GM23338 (cell line): ENCODE measurements at places on chromosomes 12 and 14. TPM values are rescaled to one million over a fixed set of nuclear protein-coding genes. Genes with fewer than 3 reads are reported as not detected.
A peak's percentile ranks its signal among the peaks of the same experiment; 100 is the strongest.

GRCh38 chr14:91317381-91318308 lies 73.1 kb upstream of the GPR68 start:
- H3K36me3 ChIP-seq: peaks cover 13% of the 10 kb centered on the region
- H3K4me3 ChIP-seq: no peak overlapping the region
- H3K27ac ChIP-seq: no peak overlapping the region
- no peak for DNase-seq

DNA sequence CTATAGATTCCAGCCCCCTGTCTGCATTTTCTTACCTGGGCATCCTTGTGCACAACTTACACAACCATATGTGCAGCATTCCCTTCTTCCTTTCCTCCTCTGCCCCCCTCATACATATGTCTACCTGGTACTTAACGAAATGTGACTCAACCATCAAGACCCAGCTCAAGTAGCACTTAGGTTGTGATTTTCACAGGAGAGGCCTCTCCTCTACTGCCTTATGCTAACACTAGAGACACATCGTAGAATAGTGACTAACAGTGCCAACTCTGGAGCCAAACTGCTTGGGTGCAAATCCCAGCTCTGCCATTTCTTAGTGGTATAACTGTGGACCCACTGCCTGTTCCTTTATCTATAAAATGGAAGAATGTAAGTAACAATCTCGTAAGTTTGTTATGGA lies 24.1 kb upstream of the PLEKHA5 start:
- peaks cover 10% of the 10 kb centered on the region; the same call in 1 of the 2 replicates for H3K4me1 ChIP-seq
- no peak for DNase-seq
- no peak overlapping the region for H3K27ac ChIP-seq

GRCh38 chr14:58752771-58753201 lies 115.0 kb downstream of the DACT1 start:
- no peak overlapping the region for H3K4me3 ChIP-seq
- no peaks in the 10 kb centered on the region for H3K36me3 ChIP-seq
- no peak overlapping the region for H3K27ac ChIP-seq

- H3K4me1 ChIP-seq: no peaks in the 10 kb centered on the region
- no peaks in the 10 kb centered on the region for H3K36me3 ChIP-seq
- no peak overlapping the region for H3K4me3 ChIP-seq
- no peaks in the 10 kb centered on the region for H3K27me3 ChIP-seq
Observed at GRCh38 chr12:20757-21156, 45.8 kb upstream of the IQSEC3 start.

DNA sequence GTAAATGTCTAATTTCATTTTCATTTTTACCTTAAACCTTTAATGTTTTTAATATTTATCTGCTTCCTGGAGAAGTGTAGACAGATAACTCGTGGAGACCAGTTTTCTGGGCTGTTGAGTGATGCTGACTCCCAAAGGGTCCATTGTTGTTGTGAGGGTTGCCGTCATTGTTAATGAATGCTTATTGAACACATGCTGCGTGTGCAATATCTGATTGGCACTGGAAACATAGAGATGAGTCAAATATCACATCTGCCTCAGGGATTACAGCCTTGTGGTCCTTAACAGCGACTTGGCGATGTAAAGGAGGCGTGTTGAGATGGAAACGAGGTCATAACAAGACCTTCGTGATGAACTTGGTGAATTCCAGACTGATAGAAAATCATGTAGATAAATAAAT lies 85.9 kb downstream of the FBXW8 start:
- no peak overlapping the region for H3K27ac ChIP-seq
- H3K27me3 ChIP-seq: no peaks in the 10 kb centered on the region
- DNase-seq: no peak
- no peak overlapping the region for H3K4me3 ChIP-seq
- H3K36me3 ChIP-seq: no peaks in the 10 kb centered on the region

BLOC1S1 gene
- 52.3 and 68.3 TPM in 2 replicates for total RNA-seq

- H3K27ac ChIP-seq: no peak overlapping the region
- H3K36me3 ChIP-seq: 0 out of 2 replicates have a peak, but pooled peaks cover 3% of the 10 kb centered on the region
- DNase-seq: no peak
- H3K27me3 ChIP-seq: no peaks in the 10 kb centered on the region
- H3K4me1 ChIP-seq: peaks cover 14% of the 10 kb centered on the region
Observed at GRCh38 chr14:70920608-70921007, 13.3 kb downstream of the PCNX1 start.

KRT3 gene
- total RNA-seq: not detected in 2 replicates

SLC5A8 gene
- total RNA-seq: 0.10 and 0.35 TPM in 2 replicates

SALL2 gene
- total RNA-seq: 256 and 281 TPM in 2 replicates

KRT74 gene
- not detected in 2 replicates for total RNA-seq

GRCh38 chr12:52003016-52003550 lies 3.7 kb upstream of the TAMALIN start:
- H3K27ac ChIP-seq: no peak overlapping the region
- H3K4me3 ChIP-seq: no peak overlapping the region
- peaks cover 8% of the 10 kb centered on the region; the same call in 1 of the 2 replicates for H3K4me1 ChIP-seq
- DNase-seq: no peak
- no peaks in the 10 kb centered on the region for H3K36me3 ChIP-seq

KRT78 gene
- not detected in 2 replicates for total RNA-seq

DNA sequence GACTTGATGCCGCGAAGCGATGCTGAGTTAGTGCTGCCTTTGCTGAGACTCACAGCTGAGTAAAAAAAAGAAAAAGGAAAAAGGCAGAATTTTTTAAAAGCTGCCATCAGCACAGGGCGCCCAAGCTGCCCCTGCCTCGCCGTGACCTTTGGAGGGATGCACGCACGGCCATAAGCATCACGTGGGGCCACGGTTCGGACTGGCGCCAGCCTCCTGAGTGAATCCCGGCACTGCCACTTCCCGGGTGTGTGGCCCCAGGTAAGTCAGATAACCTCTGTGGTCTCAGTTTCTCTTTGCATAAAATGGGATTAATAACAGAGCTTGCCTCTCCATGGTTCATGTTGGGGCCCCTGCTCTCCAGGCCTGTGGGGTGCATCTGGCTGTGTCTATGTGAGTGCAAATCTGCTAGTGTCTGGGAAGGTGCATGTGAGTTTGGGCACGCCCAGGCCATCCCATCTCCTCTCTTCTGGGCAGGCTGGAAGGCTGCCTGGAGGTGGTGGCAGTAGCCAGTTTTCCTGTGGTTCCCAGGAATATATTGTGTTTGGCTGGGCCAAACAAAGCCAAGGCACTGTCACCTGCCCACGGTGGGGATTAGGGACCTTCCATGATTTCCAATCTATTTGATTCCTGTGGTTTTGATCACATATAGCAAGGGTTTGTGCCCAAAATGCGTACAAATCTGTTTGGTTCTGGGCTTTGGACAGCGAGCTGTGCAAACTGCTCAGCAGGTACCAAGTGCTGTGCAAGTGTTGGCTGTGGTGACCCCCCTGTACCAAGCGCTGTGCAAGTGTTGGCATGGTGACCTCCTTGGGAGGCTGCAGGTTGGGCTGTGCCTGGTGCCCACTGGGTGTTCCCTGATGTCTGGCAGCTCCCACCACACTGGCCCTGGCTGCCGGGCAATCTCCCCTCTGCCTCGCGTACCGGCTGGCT lies 43.5 kb upstream of the NCOR2 start:
- no peaks in the 10 kb centered on the region for H3K36me3 ChIP-seq
- H3K27me3 ChIP-seq: no peaks in the 10 kb centered on the region
- no peak overlapping the region for H3K27ac ChIP-seq
- peaks cover 4% of the 10 kb centered on the region for H3K4me1 ChIP-seq
- H3K4me3 ChIP-seq: no peak overlapping the region

GRCh38 chr12:112447106-112447505 lies 28.4 kb downstream of the PTPN11 start:
- no peak for DNase-seq
- H3K27ac ChIP-seq: no peak overlapping the region
- peaks cover 17% of the 10 kb centered on the region for H3K36me3 ChIP-seq
- H3K27me3 ChIP-seq: no peaks in the 10 kb centered on the region
- no peak overlapping the region for H3K4me3 ChIP-seq

DNA sequence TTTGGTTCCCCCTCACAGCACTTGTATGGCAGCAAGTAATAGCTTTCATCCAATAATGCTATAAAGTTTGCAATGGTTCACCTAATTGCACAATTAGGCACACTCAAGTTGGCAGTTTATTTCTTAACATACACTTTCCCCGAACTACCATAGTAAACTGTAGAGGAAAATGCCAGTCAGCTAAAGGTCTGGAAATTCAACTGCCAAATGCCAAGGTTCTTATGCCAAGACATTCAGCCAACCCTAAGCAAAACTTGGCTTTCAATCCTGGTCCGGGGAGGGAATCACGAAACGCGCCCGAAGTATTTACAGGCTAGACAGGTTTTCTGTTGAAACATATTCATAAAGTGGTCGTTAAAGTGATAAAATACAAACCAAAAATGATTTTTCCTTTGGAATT lies 1512.4 kb upstream of the FLRT2 start:
- H3K36me3 ChIP-seq: no peaks in the 10 kb centered on the region
- H3K4me1 ChIP-seq: no peaks in the 10 kb centered on the region
- no peaks in the 10 kb centered on the region for H3K27me3 ChIP-seq

- DNase-seq: peak; percentile 84
- H3K36me3 ChIP-seq: no peaks in the 10 kb centered on the region
- H3K4me1 ChIP-seq: no peaks in the 10 kb centered on the region
- H3K27me3 ChIP-seq: no peaks in the 10 kb centered on the region
Observed at GRCh38 chr12:7460375-7461259, 16.7 kb upstream of the CD163L1 start.

- DNase-seq: no peak
- H3K27me3 ChIP-seq: no peaks in the 10 kb centered on the region
- peaks cover 3% of the 10 kb centered on the region; the same call in 1 of the 2 replicates for H3K4me1 ChIP-seq
- H3K36me3 ChIP-seq: no peaks in the 10 kb centered on the region
- no peak overlapping the region for H3K4me3 ChIP-seq
- no peak overlapping the region for H3K27ac ChIP-seq
Observed at GRCh38 chr12:2256915-2257314, 204.1 kb downstream of the CACNA1C start.

GRCh38 chr14:105168496-105168978 lies at the start of gene JAG2:
TSS of gene JAG2 (minus strand) at chr14:105168776. CDS start at chr14:105168420, 356 bp downstream.
- no peak within 1 kb of the TSS for H3K27ac ChIP-seq
- peaks cover 20% of the 10 kb centered on the region for H3K27me3 ChIP-seq
- H3K4me3 ChIP-seq: peak within 1 kb of the TSS; percentile 54; the same call in 1 of the 2 replicates
- H3K36me3 ChIP-seq: no peaks in the 10 kb centered on the region

RPL6 gene
- total RNA-seq: 1,413 and 1,678 TPM in 2 replicates

DNA sequence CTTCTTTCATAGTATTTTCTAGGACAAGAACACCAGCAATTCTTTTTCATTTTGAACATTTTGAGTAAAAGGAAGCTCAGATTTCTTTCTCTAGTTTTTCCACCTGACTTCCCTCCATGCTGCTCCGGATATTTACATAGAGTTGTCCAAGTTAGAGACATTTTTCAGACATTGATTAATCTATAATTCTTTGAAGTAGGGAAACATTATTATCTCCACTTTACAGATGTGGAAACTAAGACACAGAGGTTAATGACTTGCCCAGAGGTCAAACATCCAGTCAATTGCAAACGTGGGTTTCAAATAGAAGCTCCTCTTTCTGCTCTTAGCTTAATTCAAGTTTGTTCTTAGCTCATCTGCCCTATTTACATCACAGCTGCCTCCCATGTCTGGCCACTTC lies 138.3 kb downstream of the EGLN3 start:
- no peak overlapping the region for H3K4me3 ChIP-seq
- H3K27me3 ChIP-seq: no peaks in the 10 kb centered on the region
- no peaks in the 10 kb centered on the region for H3K36me3 ChIP-seq
- no peaks in the 10 kb centered on the region for H3K4me1 ChIP-seq
- no peak for DNase-seq

DNA sequence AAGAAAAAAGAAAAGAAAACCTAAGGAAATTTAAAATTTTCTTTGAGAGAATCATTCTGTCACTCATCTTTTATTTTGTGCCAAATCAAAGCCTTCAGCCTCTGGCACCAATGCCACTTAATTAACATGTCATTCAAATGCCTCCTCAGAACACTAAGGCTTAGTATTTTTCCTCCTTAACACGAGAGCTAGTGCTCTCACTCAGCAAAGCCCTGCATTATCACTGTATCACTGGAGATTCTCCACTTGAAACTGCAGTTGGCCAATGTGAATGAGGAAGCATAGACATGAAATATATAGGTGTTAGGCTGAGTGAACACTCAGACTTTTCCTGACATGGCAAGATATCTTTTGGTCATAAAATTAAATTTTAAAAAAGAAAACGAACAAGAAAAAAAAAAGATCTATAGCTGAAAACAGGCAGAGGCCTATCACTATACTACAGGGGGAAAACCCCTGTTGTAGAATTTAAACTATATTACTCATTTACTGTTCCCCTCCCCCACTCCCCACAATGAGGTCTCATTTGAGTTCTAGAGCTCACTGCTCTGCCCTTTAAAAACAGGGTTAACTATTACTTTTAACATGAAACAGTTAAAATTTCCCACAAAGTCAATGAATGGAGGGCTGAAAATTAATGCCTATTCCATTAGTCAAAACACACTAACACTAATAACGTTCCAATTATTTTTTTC lies 5.1 kb downstream of the MBIP start:
- peak; percentile 20 for DNase-seq
- peaks cover 4% of the 10 kb centered on the region for H3K36me3 ChIP-seq
- peaks cover 32% of the 10 kb centered on the region for H3K4me1 ChIP-seq
- H3K27ac ChIP-seq: no peak overlapping the region
- H3K27me3 ChIP-seq: no peaks in the 10 kb centered on the region

- no peaks in the 10 kb centered on the region for H3K4me1 ChIP-seq
- no peak overlapping the region for H3K27ac ChIP-seq
- DNase-seq: no peak
Observed at GRCh38 chr12:25377469-25378177, 126.9 kb upstream of the KRAS start.

ACSM4 gene
- not detected in 2 replicates for total RNA-seq

DNA sequence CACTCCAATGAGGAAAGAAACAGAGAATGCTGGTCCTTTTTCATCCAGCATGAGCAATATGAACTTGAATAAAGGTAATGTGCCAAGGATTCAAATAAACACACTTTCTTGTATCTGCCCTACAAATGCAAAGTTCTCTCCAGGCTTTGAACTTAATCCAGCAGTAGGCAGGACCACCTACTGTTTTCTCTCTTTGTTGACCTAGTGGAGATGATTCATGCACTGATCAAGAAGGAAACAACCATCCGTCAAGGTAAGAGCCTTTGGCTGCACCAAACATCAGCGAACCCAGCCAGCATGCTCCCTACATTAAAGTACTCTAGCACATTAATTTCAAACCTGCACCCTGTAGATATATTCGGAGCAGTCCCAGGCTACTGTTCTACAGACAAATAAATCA lies 489.3 kb downstream of the GALC start:
- no peak overlapping the region for H3K27ac ChIP-seq
- no peaks in the 10 kb centered on the region for H3K27me3 ChIP-seq
- DNase-seq: peak; percentile 30
- no peaks in the 10 kb centered on the region for H3K36me3 ChIP-seq

- DNase-seq: peak; percentile 60
- no peak overlapping the region for H3K27ac ChIP-seq
- no peak overlapping the region for H3K4me3 ChIP-seq
- no peaks in the 10 kb centered on the region for H3K27me3 ChIP-seq
Observed at GRCh38 chr14:98069712-98070171, 1202.3 kb downstream of the BCL11B start.

NRL gene
- total RNA-seq: 2.2 and 5.2 TPM in 2 replicates

DNAJC22 gene
- 0.10 TPM in 1 of 2 replicates, not detected in the other for total RNA-seq

RAB15 gene
- 43.3 and 47.3 TPM in 2 replicates for total RNA-seq

KRT79 gene
- total RNA-seq: 0.21 TPM in 1 of 2 replicates, not detected in the other

CLEC1A gene
- 1.1 TPM in 1 of 2 replicates, not detected in the other for total RNA-seq

MAPK1IP1L gene
- total RNA-seq: 138 and 162 TPM in 2 replicates
